ENCODE measurements at places on chromosomes 4 and X.

DNA sequence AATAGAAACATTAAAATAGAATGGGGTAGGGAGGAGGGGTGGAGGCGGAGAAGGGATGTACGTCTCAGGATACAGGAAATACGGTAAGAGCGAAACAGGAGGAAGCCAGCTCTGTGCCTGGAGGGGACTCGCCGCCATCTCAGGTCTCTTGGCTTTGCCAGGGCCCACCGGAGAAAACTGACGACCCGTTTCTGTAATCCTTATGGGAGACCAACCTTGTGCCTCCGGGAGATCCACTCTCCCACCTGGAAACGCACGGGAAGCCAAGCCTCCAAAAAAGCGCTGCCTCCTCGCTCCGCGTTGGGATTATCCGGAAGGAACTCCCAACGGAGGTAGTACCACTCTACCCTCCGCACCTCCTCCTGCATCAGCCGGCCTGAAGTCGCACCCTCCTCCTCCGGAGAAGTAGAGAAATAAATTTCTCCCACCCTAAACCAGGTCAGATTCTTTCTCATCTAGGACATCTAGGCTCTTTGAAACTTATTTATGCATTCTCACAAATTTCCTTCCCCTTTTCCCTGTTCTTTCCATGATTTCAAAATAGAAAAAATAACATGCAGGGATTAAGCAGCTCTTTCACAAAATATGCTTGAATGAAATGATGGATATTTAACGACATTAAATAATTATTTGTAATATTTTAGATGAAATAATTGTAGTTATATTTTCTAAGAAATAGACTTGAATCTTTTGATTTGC is at the start of gene NBDY:
Gene NBDY, plus strand, starts transcription at position 92 of the 699 bp plus-strand sequence. Its CDS starts 111 bp downstream, at position 203.
- DNase-seq, result peak; percentile 51

- no peak for DNase-seq
These were observed 39.3 kb upstream of the HPGD start for GRCh38 chr4:174561560-174561959.

DNA sequence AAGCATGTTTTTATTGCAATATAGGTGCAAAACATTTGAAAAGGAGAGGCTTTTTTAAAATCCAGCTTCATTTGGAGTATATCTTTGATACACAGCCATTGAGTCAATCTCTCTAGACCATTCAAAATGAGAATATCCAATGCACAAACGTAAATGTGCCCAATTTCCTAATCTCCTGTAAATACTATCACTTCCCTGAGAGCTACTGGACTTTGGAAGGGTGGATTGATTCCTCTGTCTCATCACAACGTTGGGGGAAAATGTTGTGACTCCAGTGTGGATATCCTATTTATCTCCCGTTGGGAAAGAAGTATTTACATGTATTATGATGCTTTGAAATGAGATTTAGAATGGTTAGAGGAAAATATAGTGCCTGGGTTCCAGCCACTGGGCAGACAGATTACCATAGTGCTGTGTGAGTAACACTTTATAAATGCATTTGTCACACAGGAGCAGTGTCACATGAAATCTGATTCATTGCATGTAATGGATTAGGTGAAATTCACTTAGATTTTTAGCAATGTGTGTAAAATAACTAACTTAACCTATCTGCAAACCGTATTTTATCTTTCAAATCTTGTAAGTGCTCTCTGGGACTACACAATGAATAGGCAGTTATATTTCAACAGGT is 64.4 kb upstream of the VCX3A start:
- DNase-seq, result no peak

DNA sequence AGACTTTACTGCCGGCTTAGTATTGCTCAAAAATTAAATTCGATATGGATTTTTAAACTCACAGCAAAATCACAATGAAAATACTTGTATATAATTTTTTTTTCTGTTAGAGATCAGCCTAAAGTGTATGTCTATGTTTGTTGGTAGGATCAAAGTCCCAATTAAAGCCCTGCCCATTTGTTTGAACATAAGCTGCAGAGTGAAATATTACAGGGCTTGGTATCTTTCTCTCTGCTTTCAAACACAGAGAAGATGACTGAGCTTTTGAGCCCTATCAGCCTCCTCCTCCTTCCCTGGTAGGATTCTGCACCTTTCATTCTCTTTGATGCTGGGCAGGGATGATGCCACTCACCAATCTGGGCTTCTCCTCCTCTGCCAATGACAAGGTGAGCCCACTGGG is 345.4 kb downstream of the PPP1R2C start:
- DNase-seq, result no peak

- DNase-seq, result no peak
These were observed 11.0 kb upstream of the OTC start for GRCh38 chrX:38341442-38341841.

- no peak for DNase-seq
These were observed 45.8 kb downstream of the TACR3 start for GRCh38 chr4:103673983-103674382.

DNA sequence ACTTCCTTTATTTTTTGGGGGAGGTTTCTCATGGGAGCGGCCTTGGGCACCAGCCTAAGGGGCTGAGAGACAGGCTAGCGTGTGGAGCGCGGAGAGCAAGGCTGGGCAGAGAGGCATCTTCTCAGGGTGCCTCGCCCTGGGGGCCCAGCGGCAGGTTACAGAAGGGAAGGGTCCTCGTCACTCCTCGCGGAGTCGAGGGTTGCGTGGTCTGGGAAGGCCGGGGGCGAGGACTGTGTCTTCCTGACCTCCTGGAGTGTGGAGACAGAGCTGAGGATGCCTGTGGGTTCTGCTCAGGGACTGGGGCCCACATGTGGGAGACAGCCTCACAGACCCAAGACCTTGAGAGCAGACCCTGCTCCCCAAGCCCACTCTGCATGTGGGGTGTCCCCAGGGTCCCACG is 79.6 kb upstream of the LRPAP1 start:
- DNase-seq, result no peak

DNA sequence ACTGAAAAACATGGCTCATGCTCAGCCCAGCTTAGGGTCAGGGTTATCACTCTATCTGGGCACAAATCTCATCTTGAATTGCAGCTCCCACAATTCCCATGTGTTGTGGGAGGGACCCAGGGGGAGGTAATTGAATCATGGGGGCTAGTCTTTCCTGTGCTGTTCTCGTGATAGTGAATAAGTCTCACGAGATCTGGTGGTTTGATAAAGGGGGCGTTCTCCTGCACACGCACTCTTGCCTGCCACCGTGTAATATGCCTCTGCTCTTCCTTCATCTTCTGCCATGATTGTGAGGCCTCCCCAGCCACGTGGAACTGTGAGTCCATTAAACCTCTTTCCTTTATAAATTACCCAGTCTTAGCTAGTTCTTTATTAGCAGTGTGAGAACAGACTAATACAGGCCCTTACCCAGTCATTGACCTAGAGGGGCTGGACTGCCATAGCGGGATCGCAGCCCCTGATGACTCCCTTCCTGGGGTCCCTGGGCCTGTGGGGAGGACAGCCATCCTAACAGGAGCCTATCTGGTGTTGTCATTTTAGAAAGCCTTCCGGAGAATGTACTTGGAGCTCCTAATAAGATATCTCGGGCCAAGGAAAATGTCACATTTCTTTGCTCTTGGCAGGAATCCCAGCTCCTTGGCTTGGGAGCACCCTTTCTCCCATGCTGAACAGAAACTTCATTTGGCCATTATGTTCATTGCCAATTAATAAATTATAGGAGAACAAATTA is 112.6 kb downstream of the PHKA2 start:
- no peak for DNase-seq

DNA sequence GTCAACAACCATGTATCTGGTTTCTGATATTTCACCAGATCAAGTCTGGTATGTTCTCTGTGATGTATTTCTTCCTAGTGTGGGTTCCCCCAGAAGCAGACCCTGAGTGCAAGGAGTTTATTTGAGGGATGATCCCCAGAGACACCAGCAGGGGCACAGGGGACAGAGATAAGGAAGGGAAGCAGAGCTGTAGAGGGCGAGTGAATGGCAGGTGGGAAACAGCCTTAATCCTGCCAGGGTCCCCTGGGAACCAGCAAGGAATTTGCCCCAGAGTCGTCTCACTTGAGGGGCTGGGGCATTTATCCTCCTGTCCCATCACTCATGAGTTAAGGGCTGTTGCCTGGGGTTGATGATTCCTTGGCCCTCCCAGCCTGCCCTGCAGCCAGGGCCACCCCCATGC is 206.4 kb upstream of the BCOR start:
- no peak for DNase-seq

DNA sequence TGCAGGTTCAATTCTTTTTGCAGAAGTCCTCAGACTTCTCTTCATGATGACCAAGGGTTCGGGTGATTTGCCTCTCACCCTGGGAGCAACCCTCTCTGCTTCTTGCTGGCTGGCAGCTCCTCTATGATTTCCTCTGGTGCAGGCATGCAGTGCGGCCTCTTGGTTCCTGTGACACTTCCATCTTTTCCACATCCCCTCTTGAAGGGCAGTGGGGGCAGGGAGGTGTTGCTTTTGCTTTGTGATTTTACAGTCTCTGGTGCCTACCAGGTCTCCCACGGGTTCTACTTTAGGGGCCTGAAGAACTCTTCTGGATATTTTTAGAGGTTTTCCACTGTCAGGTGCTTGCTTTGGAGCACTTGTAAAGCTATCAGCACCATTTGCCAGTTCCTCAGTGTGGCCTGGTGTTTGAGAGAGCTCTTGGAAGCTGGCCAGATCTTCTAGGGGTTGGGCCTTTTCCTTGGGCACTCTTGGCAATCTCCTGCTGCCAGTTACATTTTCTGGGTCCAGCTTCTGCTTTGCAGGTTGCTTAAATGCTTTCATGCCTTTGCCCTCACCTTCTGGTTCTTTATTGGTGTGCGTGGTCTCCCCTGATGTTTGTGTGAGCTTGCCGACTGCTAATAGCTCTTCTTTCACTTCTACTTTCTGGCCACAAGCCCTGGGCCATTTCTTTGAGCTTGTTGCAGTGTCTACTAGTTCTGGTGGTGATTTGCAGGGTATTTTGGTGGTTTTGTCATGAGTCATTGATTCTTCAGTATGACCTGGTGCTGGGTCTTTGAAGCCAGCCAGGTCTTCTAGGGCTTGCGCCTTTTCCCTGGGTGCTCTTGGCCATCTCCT is 11.5 kb upstream of the CHST7 start:
- DNase-seq, result no peak

- no peak for DNase-seq
These were observed 23.8 kb downstream of the FLNA start for GRCh38 chrX:154350429-154351182.

- DNase-seq, result peak; percentile 21
These were observed 214.0 kb upstream of the UGT8 start for GRCh38 chr4:114384629-114385028.

- peak; percentile 78 for DNase-seq
These were observed 61.0 kb downstream of the ANXA3 start for GRCh38 chr4:78612398-78613178.

- DNase-seq, result no peak
These were observed 234.5 kb downstream of the RBMX2 start for GRCh38 chrX:130636277-130636676.

DNA sequence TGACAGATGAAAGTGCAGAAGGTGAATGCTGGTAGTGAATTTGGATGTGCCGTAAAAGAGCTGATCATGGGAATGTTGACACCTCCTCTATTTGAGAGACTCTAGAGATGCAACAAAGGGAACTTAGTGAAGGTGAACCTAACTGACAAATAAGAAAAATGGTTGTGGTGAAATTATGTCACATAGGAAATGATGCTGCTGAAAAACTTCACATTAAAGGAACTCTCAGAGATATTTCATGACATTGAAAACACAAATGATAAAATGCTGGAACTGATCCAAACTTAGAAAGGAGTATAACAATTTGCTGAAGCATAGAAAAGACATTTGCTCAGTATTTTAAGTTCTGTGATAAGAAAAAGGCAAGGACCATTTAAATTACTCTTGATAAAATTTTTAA is 31.9 kb downstream of the MGAT4D start:
- DNase-seq, result no peak

- no peak for DNase-seq
These were observed 1.6 kb downstream of the MED14 start for GRCh38 chrX:40733706-40734105.

DNA sequence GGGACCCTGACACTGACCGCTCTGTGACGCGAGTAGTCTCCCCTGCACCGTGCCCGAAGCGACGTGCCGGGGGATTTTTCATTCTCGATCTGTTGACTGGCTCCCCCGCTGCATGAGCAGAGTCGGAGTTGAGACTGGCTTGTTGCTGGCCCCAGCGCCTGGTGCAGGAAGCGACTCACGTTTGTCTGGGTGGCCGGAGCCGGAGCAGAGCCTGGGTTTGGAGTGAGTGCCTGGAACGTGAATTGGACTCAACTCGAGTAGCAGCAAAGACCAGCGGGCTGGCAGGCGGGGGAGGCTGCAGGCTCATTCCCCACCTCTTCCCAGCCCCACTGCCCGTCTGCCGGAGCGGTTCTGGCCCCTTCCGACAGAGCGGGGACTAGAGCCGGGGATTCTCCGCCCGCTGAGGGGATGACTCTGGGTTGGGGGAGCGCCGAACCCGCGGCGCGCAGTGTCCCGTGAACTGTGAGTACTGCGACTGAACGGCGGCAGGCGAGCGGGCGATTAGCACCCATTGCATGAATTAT is 554 bp downstream of the PCDH7 start:
- no peak for DNase-seq

DNA sequence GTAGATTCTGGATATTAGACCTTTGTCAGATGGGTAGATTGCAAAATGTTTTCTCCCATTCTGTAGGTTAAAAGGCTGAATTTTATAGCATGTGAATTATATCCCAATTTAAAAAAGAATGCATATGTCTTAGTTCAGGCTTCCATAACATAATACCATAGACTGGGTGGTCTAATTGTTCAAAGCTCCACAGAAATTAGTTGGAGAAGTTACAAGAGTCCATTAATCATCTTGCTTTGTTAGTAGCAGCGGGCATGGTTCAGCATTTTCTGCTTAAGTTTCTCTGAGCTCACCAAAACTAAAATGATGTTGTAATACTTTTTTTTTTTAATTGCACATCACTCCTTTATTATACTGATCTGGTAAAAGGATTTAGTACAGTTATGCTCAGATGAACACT is 1.8 kb downstream of the PGAM4 start:
- DNase-seq, result no peak

GRCh38 chrX:118212817-118213183 is 96.2 kb upstream of the KLHL13 start:
- DNase-seq, result peak; percentile 6

- no peak for DNase-seq
These were observed 432.4 kb downstream of the GBA3 start for GRCh38 chr4:23125118-23125517.

DNA sequence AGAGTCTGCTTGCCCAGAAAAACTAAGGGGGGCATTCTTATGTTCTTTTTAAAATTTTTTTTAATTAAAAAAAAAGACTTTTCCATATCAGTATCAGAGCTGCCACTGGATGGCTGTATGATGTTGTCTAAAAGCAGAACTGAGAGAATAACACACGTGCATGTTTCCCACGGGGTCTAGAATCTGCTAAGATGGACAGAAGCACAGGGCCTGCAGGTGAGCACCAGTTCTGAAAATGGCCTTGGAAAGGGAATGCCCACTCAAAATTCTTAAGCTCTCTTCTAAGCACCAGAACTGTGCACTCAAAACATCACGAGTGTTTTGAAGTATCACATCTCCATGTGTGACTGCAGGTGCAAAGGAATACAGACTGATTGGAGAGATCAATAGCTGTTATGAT is 61.1 kb downstream of the ARAP2 start:
- DNase-seq, result no peak

Data from Jurkat, Clone E6-1 (cell line).